ENCODE measurements at places on chromosomes 3 and 15. TPM values are rescaled to one million over a fixed set of nuclear protein-coding genes. Genes with fewer than 3 reads are reported as not detected.

Gene SPINK8
- not detected for total RNA-seq

Gene CCK
- total RNA-seq, result not detected

Gene SLITRK3
- total RNA-seq, result not detected

Gene HEXA
- total RNA-seq, result 145 TPM

Gene PRICKLE2
- total RNA-seq, result 101 TPM

Gene ST6GAL1
- total RNA-seq, result 19.3 TPM

Gene KCNAB1
- total RNA-seq, result 0.72 TPM

Gene CNTN4
- not detected for total RNA-seq

Gene CACNA2D2
- 1.00 TPM for total RNA-seq

Gene PIK3CB
- 20.3 TPM for total RNA-seq

GRCh38 chr3:140007081-140007480, 72.1 kb downstream of the CLSTN2 start:
- no peak for DNase-seq

DNA sequence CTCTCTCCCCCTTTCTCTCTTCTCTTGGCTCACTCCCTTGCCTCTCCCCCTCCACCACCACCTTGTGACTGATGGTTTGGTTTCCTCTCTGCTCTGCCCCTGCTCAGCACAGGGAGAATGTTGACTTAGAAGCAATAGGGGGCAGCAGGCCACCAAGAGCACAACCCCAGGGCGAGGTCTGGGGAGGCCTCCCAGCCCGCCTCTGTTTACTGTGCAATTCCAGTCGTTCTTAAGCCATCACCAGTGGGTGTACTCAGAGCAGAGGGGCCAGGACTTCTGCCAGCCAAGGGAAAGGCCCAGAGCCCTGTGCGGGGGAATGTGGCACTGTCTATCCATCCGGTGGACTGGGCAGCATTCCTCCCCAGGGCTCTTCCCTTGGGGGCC, 5.7 kb upstream of the APEH start:
- no peak for DNase-seq

- peak; percentile 68 for DNase-seq
Observed at GRCh38 chr3:10286596-10287295, 6.0 kb downstream of the GHRL start.

DNA sequence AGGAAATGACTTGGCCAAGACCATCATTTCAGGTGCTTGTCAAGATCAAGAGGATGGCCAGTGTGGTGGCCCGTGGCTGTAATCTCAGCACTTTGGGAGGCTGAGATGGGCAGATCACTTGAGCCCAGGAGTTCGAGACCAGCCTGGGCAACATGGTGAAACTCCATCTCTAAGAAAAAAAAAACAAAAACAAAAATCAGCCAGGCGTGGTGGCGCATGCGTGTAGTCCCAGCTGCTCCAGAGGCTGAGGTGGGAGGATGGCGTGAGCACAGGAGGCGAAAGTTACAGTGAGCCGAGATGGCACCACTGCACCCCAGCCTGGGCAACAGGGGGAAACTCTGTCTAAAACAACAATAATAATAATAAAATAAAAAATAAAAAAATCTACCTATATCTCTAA, 15.0 kb downstream of the CRABP1 start:
- DNase-seq, result no peak

- peak; percentile 81 for DNase-seq
Observed at GRCh38 chr3:29642393-29643033, 361.6 kb downstream of the RBMS3 start.

DNA sequence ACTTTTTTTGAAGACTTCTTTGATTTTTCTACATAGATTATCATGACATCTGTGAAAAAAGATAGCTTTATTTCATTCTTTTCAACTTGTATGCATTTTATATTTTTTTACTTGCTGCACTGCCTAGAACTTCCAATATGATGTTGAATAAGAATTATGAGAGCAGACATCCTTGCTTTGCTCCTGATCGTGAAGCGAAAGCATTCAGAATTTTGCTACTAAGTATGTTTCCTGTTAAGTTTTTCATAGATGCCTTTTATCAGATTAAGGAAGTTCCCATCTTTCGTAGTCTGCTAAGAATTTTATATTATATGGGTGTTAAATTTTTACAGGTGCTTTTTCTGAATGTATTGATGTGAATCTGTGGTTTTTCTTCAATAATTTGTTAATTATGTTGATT, 163.4 kb upstream of the GADL1 start:
- no peak for DNase-seq

DNA sequence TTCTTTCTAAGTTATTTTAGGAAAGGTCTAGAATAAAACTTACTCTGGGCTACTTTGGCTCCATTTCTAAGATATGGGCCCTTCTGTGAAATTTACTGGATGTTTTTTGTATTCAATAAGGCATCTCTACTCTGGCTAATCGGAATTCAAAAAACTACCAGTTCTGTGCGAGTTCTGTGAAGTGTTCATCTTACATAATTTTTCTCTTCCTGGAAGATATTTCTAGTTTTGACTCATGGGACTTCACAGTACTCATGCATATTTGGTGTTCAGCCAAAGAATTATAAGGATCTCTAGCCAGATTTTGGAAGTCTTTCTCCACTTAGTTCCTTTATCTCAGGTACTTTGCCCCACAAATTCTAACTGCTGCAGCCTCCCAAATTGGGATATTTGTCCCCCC, 46.4 kb upstream of the MBNL1 start:
- DNase-seq, result peak; percentile 71

GRCh38 chr3:77041811-77042210, 1.9 kb downstream of the ROBO2 start:
- DNase-seq, result no peak

- DNase-seq, result no peak
Observed at GRCh38 chr15:35244227-35244626, 159.1 kb upstream of the NANOGP8 start.

DNA sequence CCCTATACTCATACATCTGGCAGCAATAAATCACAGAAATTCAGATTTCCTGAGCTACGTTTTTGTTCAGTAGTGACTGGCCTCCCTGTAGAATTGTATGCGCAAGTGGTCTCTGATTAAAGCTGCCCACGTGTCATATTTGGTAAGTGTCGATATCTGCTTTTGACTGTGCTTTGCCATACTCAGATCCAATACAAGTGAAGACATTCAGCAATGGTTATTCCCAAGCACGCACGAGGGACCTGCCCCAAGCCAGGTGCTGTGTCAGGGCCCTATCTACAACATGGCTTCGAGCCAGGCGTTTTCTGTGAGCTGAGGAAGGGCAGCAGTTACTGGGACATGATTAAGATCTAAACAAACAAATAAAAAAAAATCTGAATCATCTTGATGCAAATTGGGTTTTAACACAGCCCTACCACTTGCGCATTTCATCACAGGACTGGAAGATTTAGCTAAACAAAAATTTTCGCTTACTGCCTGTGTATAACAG, 47.2 kb upstream of the ICE2 start:
- no peak for DNase-seq

GRCh38 chr3:46663591-46664135, 29.8 kb downstream of the ALS2CL start:
- DNase-seq, result peak; percentile 14

- peak; percentile 75 for DNase-seq
Observed at GRCh38 chr3:194130807-194131589, 5.0 kb upstream of the HES1 start.

DNA sequence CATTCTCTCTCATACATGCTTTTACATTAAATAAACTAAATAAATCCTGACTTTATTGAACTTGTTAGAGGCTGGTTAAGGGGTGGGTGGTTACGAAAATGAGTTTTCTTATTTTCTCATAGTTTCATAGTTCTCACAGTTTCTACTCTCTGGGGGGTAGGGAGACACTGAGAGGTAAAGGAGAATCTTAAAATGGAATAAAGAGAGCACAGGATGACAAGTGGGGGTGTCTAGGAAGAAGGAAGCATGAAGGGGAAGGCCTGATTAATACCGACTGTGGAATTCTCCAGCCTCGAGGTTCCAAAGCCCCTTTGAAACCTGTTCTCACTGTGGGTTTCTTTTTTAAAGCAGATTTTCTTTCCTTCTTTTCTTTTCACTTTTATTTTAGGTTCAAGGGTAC, 66.4 kb upstream of the TRA2B start:
- no peak for DNase-seq

DNA sequence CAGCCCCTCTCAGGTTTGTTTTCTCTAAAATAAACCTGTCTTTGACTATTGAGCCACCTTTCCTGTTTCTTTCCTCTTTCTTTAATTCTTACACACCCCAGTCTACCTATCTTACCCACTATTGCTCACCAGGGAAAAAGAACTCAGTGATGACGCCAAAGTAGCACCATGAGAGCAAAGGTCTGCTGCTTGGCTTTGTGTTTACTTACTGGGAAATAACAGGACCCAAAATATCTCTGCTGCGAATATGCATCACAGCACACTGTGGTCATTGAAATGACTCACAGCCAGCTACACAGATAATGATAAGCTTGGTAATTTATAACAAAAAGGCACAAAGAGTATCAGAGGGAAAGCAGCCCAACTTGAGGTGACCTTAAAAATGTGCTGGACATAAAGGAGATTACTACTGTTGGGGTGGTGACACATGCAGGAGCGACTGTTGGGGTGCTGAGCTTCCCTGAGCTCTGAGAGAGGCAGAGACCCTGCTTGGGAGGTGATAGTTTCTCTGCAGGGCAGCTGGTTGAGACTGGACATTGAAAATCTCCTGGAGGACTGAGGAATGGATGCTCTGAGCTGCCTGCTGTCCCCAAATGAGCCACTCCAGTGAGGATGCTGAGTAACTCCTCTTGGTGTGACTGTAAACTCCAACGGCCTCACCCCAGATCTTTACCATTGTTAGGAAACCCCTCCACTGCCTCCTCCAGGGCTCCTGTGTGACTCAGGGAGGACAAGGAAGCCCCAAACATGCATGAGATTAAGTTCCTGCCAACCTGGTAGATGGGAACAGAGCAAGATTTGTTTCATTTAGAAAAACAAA, 14.5 kb downstream of the EFCAB12 start:
- peak; percentile 97 for DNase-seq

- DNase-seq, result no peak
Observed at GRCh38 chr15:56869573-56869972, 48.9 kb upstream of the TCF12 start.

- DNase-seq, result no peak
Observed at GRCh38 chr3:42339321-42339720, 71.1 kb downstream of the LYZL4 start.

GRCh38 chr3:192296845-192297244, 430.5 kb downstream of the FGF12 start:
- DNase-seq, result no peak

DNA sequence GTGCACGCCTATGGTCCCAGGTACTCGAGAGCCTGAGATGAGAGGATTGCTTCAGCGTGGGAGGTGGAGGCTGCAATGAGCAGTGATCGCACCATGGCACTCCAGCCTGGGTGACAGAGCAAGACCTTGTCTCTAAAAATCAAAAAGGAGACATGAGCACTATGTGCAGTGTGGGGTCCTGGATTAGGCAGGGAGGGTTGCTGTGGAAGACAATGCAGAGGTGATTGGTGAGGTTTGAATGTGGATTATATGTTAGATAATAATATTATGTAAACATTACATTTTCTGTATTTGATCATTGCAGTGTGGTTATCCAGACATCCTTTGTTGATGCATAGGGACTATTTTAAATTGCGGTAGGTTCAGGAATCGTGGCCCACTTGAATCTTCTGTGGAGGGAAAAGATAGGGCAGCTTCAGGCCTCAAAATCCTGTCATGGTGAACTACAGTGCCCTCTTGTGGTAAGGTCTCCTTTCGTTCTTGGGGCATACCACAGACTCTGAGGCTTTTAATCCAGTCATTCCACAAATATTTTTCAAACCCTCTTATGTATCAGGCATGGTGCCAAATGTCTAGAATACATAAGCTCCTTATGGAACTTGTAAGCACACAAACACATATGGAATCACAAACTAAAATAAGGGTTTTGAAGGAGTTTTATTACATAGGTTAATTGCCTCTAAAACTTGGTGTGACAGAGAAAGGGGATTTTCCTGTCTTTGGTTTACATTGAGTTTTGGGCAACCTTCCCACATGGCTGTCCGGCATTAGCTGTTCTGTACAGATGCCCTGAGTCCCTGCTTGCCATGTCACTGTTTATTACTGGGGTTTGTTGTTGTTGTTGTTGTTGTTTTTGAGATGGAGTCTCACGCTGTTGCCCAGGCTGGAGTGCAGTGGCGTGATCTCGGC, 37.7 kb downstream of the GPD1L start:
- peak; percentile 93 for DNase-seq

GRCh38 chr15:89502867-89503595, 6.6 kb upstream of the RHCG start:
- DNase-seq, result no peak

- DNase-seq, result peak; percentile 91
Observed at GRCh38 chr15:40787344-40787841, 17.6 kb downstream of the C15orf62 start.

GRCh38 chr3:18841422-18842343, 306.6 kb upstream of the KCNH8 start:
- DNase-seq, result peak; percentile 25

DNA sequence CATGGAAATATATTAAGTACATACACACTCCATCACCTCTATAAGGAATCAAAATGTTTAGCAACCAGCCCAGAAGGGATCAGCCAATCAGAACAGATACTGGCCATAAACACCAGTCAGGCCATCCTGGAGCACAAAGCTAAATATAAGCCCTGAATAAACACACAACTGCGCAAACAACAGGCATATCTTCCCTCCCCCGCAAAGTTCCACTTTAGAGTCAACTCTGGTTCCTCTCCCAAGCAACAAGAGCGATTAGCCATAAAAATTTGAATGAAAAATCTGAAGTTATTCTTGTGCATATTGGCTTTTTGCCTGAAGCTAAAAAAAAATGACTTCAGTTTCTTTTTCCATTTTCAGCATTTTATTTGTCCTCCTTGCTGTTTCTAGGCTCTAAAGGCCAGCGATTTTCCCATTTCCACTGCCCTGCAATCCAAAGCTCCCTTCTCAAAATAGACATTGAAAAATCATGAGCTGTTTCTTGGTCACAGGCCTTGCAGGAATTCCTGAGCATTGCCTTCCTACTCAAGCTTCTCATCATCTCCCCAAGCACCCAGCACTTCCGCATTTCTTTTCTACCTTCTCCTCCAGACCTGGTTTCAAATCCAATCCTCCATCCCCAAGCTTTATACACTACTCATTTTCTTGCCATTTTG, 247.9 kb downstream of the ZMAT3 start:
- no peak for DNase-seq

GRCh38 chr3:136818769-136819391, at the start of gene SLC35G2:
Gene SLC35G2, plus strand, starts transcription at chr3:136819126. Its CDS starts 35,335 bp downstream, at chr3:136854461.
- peak; percentile 45 for DNase-seq

- DNase-seq, result peak; percentile 83
Observed at GRCh38 chr3:71601811-71602210, 18.3 kb upstream of the FOXP1 start.

Measured in astrocyte (in vitro differentiated cells and primary cell).